Inflammatory macrophage (primary cell): ENCODE measurements at places on chromosomes 5 and 9.

DNA sequence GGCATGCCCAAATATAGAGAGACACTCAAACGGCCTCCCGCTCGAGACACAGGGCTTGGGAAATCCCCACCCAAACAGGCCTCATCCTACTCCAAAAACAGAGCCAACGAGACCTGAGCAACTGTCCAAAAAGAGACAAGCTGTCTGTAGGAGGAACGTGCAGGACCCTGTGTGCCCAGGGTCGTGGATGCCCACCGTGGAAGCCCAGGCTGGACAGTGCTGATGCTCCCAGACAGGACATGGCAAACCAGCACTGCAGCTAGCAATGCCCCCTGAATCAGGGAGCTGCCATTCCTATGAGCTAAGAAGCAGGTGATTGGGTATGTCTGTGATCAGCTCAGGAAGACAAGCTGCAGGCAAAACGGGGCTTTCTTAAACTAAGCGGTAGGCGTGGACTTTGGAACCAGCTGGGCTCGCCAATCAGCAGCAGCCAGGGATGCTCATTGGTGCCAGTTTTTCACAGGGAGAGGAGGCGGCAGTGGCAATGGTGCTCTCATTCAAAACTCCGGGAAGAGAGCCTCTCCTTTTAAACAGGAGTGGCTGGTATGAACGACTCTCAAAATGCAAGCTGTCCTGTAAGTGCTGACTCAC lies 113.1 kb upstream of the IRX2 start:
- DNase-seq, result no peak

GRCh38 chr9:75930190-75930589 lies 39.7 kb downstream of the PCSK5 start:
- DNase-seq, result no peak

GRCh38 chr9:75669721-75670120 lies 220.8 kb upstream of the PCSK5 start:
- DNase-seq, result no peak

DNA sequence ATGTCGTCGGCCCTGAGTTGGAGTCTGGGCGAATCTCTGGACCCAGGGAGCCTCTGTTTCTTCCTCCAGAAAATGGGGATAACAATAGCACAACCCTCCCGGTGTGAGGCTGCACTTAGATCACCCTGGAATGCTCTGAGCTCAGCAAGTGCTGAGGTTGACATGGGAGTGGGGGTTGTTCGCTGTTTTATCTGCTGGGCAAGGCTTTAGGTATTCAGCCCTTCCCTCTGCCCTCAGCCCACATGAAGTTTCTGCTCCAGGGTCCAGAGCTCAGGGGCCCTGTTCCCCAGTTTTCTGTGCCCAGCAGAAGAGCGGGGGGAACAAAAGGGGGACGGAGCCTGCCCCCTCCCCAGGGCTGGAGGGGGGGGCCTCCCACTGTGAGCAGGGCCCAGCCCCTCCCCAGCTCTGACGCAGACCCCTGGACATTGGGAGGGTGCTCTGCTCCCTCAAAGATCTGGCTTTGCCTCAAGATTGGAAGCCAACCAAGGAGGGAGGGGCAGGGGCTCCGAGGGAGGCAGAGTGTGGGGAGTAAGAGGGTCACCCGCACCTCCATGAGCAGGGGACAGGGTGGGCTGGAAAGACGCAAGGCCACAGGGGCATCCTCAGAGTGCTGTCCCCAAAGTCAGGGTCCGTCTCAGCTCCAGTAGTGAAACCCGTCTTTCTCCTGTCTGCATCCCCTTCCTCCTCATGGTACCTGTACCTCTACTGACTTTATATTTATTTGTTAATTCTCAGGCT lies 215.6 kb downstream of the C9orf50 start:
- no peak for DNase-seq

DNA sequence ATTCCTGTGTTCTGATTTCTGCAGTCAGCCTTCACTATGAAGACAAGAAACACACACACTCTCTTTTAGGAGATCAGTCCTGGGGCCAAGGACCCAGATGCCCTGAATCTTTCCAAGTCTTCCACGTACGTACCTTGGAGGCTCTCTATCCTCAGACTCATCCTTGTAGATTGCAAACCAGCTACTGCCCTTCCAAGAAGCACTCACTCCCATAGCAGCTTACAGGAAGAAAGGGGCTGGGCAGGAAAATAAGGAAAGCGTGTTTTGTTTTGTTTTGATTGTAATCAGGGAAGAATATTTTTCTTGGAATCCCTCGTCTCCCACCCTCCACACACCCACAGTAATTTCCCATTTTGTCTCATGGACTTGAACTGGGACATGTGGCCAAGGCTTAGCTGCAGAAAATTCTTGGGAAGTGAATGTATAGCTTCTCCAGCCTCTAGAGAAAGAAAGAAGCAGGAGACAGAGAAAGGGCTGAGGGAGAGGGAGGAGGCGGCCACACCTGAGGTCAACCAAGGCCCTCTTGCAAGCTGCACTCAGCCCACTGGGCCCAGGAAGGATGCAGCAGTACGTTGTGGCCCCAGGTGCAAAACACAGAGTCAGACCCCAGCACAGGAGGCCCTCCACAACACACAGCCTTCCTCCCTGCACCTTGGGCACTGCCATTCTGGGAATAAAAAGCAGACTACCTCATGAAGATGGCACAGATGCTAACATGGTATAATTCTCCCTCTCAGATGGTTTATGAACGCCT lies 29.9 kb downstream of the IRX2 start:
- DNase-seq, result no peak

DNA sequence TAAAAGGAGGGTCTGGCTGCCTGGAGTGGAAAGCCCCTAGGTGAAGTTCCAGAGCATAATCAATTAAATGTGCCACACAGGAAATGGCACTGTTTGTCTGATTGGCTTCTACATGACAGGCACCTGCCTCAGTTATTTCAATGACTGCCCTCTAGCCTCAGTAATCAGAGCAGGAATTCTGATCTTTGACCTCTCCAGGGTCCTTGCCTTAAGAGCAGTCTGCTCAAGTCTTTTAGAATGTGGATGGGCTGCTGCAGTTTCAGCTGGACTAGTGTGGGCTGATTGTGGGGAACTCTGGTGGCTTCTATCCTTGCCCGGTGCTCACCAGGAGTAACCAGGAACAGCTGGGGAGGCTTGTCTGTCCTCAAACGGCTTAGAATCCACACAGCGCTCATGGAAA lies 98.9 kb downstream of the LIX1 start:
- no peak for DNase-seq

- DNase-seq, result no peak
Measured at GRCh38 chr5:42490831-42491230, 67.6 kb downstream of the GHR start.

GRCh38 chr9:132630116-132630515 lies 39.7 kb downstream of the DDX31 start:
- no peak for DNase-seq

- no peak for DNase-seq
Measured at GRCh38 chr5:139657363-139658321, 9.5 kb downstream of the CXXC5 start.

- no peak for DNase-seq
Measured at GRCh38 chr9:13791816-13792215, 512.3 kb upstream of the MPDZ start.

GRCh38 chr5:138282920-138283742 lies 8.7 kb upstream of the GFRA3 start:
- DNase-seq, result peak; percentile 56

DNA sequence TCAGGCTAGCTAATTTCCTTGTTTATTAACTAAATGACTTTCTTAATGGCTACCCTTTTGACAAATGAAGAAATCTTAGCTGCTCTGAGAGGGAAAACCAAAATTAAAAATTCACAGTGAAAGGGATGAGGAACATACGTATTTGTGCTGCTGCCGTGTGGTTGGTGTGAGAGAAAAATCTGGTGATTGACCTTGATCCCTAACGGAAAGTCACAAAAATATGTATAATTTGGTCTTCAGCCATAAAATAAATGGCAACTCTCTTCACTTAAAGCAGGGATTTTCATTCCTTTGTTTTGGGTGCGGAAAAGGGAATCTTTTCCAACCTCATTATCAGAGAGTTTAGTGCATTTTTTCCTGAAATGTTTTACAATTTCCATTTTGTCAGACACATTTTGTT lies 40.4 kb downstream of the PAM start:
- DNase-seq, result no peak

DNA sequence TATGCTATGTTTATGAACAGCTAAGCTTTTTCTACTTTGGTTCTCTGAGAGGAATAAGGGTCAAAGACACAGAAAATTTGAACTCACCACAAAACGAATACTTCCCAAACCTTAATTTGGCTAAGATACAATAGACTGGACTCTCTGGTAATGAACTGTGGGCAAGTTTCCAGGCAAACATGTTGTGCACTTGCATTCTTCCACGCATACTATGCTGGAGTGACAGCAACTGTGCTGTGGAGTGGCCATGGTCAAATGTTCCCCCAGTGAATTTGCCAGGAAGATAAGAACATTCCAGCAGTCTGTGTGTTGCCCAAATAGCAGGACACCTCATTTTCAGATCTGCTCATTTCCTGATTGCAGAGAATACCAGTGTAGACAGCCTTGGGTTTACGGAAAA lies 275.3 kb upstream of the IL12B start:
- no peak for DNase-seq

- DNase-seq, result no peak
Measured at GRCh38 chr5:16740066-16740810, 123.4 kb upstream of the RETREG1 start.

DNA sequence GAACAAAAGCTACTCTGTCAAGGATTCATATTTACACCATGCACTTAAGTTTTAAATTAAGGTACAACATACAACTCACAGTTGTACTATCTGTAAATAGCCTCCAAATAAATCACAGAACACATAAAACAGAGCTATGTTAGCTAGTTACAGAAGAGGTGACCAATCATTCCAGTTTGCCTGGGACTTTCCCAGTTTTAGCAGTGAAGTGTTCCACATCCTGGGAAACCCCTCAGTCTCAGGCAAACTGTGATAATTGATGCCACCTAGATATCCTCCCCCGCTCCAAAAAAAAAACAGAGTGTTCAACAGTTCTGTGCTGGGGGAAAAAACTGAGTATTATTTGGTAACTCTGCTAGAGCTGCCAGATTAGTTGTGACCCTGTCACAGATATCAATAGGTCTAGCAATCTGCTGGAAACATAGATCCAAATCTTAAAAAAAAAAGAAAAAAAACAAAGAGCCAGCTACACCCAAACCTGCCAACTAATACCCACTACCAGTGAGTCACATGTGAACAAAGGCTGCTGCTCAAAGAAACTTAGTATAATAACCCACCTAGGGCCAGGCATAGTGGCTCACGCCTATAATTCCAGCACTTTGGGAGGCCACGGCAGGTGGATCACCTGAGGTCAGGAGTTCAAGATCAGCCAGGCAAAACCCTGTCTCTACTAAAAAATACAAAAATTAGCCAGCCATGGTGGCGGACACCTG lies 5.7 kb downstream of the TBCA start:
- DNase-seq, result no peak

DNA sequence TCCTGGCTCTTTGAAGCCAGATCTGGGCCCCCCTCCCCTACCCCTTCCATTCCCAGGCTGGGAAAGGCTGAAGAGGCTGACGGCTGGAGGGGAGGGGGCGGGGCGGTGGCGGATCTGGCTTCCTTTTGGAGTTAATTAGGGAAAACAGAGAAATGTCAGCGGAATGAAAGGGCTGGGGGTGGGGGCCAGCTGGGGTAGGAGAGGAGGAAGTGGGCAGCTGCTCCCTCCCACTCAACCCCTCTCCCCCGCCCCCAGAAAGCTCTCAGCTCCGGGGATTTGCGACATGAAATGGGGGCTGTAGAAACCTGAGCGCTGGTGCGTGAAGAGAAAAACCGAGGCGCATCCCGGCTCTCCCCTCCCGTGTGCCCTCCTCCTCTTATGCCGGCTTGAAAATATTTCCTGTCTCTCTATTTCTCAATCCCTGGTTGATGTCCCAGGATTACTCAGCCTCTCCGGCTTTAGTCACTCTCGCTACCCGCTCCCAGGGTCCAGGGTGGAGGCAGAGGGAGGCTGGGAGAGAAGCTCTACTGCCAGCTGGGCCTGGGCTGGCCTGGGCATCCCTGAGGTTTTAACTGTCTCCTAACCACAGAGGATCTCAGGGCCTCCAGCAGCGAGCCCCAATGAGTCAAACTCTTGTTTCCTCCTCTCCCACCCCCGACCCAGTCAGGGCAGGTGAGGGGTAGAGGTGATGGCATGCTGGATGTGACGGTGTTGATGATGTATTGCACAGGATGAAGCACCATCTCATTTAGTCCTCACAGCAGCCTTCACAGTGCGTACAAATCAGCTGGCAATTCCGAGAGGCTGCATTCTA lies 20.1 kb downstream of the PCDHGC5 start:
- DNase-seq, result peak; percentile 47

GRCh38 chr9:81032030-81032572 lies 657.2 kb downstream of the TLE1 start:
- DNase-seq, result no peak

- DNase-seq, result no peak
Measured at GRCh38 chr9:137295238-137295811, 6.7 kb downstream of the NRARP start.

DNA sequence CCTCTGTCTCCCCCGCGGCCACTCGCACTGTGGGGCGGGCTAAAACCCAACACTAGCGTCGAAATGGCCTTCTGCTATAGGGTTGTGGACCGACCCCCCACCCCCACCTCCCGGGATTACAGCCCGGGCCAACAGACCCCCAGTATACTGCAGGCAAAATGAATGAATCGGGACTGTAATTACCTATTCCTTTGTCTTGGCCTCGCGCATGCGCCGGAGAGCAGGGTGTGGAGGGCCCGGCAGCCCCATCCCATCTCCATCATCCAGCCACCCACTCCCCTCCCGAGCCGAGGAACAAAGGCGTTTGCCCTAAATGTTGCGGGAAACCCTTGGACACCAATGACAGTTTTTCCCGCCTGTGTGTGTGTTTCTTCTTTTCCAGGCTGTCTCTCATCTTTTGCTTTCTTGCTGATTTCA lies 1.6 kb downstream of the BASP1 start:
- DNase-seq, result no peak

GRCh38 chr9:90637626-90638025 lies 5.0 kb downstream of the DIRAS2 start:
- DNase-seq, result no peak

DNA sequence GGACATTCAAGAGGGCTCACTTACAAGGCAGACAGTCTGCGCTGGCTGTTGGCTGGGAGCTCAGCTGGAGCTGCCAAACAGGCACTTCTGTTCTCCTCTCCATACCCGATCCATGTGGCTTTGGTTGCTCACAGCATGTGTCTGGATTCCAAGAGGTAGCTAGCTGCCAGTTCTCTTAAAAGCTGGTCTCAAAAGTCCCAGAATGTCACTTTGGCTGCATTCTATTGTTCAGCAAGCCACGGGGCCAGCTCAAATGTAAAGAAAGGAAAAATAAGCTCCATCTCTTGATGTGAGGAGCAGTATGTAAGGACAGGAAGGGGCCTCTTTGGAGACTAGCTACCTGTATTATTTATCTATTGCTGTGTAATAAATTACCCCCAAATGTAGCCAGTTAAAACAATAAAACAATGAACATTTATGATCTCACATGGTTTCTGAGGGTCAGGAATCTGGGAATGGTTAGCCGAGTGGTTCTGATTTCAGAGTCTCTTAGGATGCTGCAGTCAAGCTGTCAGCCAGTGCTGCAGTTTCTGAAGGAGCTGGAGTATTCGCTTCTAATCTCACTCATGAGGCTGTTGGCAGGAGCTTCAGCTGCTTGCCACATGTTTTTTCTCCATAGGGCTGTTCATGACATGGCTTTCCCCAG lies 112.7 kb upstream of the CLINT1 start:
- DNase-seq, result no peak
